A549 treated with DMSO at 1 μM for 4 hours (cell line): ENCODE measurements at places on chromosomes 7 and 10. TPM values are rescaled to one million over a fixed set of nuclear protein-coding genes. Genes with fewer than 3 reads are reported as not detected.

SPDYE18 gene
- 0.11 to 0.23 TPM (median 0.22 TPM) in 4 of 5 replicates, not detected in the other for total RNA-seq

TLX1 gene
- total RNA-seq = 0.05 TPM in 1 of 5 replicates, not detected in the others

AMZ1 gene
- 0.01 to 0.05 TPM in 2 of 5 replicates, not detected in the others for total RNA-seq

FAM13C gene
- 0.12 to 0.28 TPM (median 0.14 TPM) in 3 of 5 replicates, not detected in the others for total RNA-seq
